Amniotic stem cell (primary cell): ENCODE measurements at places on chromosomes 3 and 15.
A peak's percentile ranks its signal among the peaks of the same experiment; 100 is the strongest.

- DNase-seq, result no peak
Observed at GRCh38 chr15:55267401-55268175, 22.0 kb downstream of the RAB27A start.

GRCh38 chr3:8884630-8885290 is 78.5 kb downstream of the RAD18 start:
- no peak for DNase-seq

GRCh38 chr3:38030126-38031021 is 932 bp upstream of the PLCD1 start:
- DNase-seq, result no peak

- DNase-seq, result peak; percentile 75
Observed at GRCh38 chr3:25820366-25820765, 30.5 kb downstream of the OXSM start.

- DNase-seq, result no peak
Observed at GRCh38 chr3:196554205-196554604, 14.1 kb downstream of the WDR53 start.

DNA sequence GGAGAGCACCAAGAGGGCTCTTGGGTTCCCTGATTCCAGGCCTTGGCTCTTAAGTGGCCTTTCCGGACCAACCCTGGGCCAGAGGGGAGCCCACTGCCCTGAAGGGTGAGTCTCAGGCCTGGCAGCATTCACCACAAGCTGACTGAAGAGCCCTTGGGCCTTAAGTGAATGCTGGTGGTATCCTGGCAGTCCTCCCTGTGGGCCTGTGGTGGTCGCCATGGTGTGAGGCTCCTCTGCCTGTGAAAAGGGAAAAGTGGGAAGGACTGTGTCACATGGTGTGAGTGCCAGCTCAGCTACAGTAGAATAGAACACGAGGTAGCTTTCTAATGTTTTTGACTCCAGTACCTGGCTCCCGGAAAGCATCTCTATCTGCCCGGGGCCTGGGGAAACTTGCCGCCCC is 15.3 kb downstream of the CHDH start:
- no peak for DNase-seq

DNA sequence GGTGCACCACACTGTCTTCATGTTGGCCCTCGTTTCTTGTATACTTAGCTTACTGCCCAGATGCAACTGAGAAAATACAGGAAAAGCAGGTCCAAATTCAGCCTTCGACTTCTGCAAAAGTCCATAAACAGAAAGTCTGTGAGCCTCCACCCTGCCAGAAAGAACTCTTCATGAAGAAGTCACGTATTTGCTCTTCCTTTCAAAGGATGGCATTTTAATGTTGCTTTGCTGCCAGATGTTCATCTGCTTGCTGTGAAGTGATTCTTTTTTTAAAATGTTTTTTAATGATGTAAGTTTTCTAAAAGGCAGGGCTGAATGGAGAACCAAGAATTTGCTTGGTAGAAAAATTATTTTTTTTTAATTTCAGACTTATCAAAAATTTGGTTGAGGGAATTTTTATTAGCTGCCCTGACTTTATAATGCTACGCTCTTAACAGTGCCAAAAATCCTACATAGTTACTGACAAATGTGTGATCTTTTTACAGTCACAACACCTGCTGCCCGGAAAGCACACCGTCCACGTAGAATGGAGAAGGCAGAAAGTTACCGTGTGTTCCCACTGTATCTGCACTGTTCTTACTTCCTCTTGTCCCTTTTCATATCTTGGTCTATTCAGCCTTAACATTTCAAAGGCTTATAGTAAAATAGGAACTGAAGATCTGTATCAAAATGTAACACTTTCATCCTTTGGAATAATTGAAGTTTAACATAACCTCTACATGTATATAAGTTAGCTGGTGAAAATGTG is 136.3 kb downstream of the LRRC28 start:
- DNase-seq, result no peak

- no peak for DNase-seq
Observed at GRCh38 chr3:9199775-9200174, 49.7 kb downstream of the SRGAP3 start.

- DNase-seq, result no peak
Observed at GRCh38 chr3:54087581-54088410, 34.6 kb upstream of the CACNA2D3 start.

DNA sequence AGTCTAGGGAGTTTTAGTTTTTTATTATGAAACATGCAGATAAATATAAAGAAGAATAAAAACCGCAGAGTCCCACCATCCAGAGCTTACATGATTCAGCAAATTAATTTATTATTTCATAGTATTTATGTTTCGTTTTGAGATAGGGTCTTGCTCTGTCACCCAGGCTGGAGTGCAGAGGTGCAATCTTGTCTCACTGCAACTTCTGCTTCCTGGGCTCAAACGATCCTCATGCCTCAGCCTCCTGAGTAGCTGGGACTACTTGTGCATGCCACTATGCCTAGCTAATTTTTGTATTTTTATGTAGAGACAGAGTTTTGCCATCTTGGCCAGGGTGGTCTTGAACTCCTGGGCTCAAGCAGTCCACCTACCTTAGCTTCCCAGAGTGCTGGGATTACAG is 13.6 kb downstream of the RNF13 start:
- DNase-seq, result no peak

DNA sequence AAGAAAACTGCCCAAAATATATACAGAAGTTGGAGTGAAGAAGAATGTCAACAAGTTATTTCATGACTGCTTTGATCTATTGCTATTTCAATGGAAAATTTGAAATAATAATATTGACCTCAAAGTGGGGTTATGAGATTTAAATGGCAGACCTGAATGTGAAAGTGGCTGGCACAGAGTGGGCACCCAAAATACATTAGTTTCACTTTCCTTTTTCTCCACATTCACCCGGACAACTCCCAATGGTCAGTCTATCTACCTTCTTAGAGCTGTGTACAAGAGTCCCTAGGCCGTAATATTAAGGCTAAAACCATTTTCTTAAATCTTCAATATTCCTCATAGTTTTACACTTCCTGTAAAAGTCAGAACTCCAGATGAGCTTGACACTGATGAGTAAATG is 61.6 kb upstream of the ETV5 start:
- no peak for DNase-seq

DNA sequence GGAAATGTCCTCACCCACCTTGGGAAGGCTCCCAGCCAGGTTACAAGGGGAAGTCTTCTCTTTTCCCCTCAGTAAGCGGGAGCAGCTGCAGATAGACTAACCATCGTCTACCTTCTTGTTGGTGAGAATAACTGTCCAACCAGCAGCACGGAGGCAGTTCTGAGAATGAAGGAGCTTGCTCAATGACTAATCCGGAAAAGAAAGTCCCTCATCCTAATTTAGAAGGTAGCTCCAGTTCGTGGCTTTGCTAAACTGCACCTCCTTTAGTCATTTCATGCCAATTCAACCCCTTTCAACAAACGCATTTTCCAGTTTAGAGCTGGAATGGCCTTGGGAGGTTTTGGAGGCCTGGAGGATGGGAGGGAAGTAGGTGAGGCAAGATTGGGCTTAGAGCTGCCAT is 527.4 kb upstream of the PROK2 start:
- DNase-seq, result no peak

DNA sequence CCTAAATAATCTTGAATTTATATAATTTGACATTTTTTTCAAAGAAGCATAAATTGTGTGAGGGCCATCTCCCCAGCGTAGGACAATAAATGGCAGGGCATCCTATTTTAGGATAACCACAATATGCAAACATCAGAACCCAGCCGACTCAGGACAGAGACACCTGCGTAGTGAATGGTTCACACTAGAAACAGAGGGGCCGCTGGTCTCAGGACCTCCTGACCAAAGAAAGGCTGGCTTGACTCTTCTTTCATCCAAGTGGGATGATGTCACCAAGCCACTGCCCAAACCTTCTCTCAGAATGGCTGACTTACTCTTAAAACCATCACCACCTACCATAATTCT is 162.1 kb downstream of the FOXP1 start:
- no peak for DNase-seq

- no peak for DNase-seq
Observed at GRCh38 chr3:115322901-115323300, 175.8 kb upstream of the ZBTB20 start.

DNA sequence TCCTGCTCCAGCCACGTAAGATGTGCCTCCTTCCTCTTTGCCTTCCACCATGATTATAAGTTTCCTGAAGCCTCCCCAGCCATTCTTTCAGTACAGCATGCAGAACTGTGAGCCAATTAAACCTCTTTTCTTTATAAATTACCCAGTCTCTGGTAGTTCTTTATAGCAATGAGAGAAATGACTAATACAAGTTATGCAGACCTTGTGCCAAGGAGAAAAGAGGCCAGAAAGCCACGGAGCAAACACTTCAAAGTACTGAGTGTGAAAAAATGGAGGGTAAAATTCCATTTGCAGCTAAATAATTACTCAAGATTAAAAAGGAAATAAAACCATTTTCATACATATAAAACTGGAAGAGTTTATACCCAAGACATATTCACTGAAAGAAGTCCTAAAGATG is 213.6 kb upstream of the LINGO1 start:
- DNase-seq, result no peak

GRCh38 chr15:99440551-99441443 is 125.0 kb upstream of the MEF2A start:
- DNase-seq, result no peak

DNA sequence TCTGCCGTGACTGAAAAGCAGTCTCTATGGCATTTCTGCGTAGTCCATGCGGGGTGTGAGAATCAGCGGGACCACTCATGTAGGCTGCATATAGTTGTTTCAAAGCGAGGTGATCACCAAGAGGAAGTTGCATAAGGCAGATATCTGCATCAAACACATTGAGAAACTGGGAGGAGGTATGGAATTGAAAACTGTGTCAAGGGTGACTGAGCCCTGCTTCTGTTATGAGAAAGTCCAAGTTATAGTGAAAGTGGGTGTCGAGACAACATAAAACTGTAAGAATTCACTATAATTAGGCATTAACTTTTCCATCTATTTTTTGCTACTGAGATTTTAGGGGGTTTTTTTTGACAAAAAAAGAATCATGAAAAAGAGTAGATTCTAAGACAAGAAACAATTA is 109.3 kb downstream of the ZIC1 start:
- DNase-seq, result no peak

GRCh38 chr3:4771243-4771642 is 208.0 kb upstream of the BHLHE40 start:
- no peak for DNase-seq

GRCh38 chr15:89885611-89886010 is 8.2 kb downstream of the AP3S2 start:
- no peak for DNase-seq

DNA sequence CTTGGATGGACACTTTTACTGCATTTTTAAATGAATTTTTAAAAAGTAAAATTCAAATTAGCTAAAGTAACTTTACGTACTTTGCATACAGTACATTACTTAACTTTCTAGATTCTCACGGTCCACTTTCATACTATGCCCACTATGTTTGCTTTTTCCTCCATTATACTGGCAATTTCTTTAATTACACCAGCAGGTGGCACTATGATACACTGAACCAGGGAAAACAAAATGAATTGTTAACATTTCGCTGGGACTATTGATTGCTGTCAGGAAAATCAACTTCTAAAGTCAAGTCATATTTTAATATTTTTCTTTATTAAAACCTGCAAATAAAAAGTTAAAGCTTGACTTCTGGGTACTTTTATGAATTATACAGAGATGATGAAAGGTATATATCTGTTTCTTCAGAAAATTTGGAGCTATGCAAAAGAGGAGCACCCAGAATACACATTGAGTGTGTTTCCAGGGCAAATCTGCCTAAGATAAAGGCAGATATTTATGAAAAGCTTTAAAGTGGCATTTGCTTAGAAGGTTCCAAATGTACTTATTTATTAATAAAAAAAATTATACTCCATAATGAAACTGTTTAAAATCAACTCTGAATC is 21.8 kb upstream of the POU1F1 start:
- peak; percentile 11 for DNase-seq

DNA sequence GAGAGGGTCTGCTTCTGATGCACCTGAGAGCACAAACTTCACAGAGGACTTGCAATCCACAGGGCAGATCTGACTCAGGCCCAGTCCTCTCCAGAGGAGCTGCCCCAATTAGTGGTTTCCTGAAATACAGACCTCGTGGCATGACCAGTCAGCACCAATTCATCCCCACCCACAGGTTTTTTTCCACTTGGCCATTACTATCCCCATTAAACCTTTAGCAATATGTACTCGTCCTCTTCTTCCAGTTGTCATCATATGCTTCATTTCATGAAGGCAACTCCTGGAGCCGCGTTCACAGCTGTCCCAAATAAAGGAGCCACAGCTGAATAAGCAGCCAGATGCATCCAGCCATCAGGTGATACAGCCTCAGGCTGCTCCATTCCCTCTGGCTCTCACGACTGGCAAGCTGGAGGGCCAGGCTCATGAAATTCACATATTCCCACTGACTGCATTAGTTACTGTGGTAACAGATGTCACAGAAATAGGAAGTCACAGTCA is 163.1 kb downstream of the FMN1 start:
- no peak for DNase-seq

- DNase-seq, result no peak
Observed at GRCh38 chr3:127036209-127037020, 53.5 kb downstream of the PLXNA1 start.

- DNase-seq, result no peak
Observed at GRCh38 chr3:184334470-184335158, 2.8 kb upstream of the FAM131A start.

DNA sequence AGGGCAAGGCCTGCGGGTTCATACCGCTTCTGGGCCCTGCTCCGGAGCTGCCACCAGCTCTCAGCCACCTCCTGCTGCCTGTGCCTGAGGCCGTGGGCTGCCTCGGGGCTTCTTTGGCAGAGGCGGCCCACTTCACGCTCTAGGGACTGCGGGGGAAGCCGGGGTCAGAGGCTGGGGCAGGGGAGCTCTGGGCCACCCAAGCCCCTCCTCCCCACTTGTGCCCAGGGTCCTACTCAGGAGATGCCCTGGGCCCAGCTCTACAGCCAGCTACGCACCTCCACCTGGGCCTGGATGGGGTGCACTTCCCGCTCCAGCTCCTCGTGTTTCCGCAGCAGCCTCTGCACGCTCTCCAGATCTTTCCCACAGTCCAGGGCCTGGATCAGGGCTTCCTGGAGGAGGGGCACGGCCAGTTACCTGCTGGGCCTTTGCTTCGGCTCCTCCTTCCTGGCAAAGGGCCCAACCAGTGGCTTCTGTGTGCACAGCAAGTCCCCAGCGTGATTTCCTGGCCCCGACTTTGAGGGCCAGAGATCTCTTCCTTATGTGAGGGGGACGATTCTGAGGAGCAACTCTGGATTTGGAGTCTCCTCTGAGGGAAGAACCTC is 24.0 kb downstream of the PLA2G4B start:
- DNase-seq, result no peak

GRCh38 chr15:83653288-83653638 is 660 bp upstream of the ADAMTSL3 start:
- DNase-seq, result no peak

GRCh38 chr15:25700916-25701315 is 162.2 kb downstream of the ATP10A start:
- no peak for DNase-seq

GRCh38 chr3:162007722-162008121 is 511.1 kb downstream of the OTOL1 start:
- no peak for DNase-seq

DNA sequence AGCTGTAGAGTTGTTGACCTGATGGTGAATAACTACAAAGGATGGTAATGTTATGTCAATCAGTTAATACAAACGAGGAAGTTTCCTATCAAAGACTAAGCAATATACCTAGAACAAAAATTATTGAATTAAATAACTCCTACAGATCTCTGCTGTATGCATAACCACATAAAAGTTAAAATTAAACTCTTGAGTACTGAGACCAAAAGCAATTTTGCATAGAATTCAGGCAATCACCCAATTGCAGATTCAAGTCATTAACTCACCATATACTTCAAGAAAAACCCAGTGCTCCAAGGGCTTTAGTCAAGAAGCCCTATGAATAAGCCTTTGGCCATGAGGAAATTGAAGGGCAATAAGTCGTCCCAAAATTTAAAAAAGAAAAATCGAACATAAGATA is 518.8 kb downstream of the MECOM start:
- no peak for DNase-seq
